ENCODE measurements at places on chromosomes 1 and 21. TPM values are rescaled to one million over a fixed set of nuclear protein-coding genes. Genes with fewer than 3 reads are reported as not detected.

COL8A2 gene
- total RNA-seq: 0.33 TPM

GLIS1 gene
- under 0.01 TPM for total RNA-seq

HSPB7 gene
- total RNA-seq: 0.42 TPM

STUM gene
- 0.14 TPM for total RNA-seq

HFM1 gene
- total RNA-seq: 2.8 TPM

ZNF683 gene
- not detected for total RNA-seq

THBS3 gene
- 6.9 TPM for total RNA-seq

WDR64 gene
- 0.70 TPM for total RNA-seq

SELE gene
- 0.09 TPM for total RNA-seq

DAB1 gene
- 1.7 TPM for total RNA-seq

DNA sequence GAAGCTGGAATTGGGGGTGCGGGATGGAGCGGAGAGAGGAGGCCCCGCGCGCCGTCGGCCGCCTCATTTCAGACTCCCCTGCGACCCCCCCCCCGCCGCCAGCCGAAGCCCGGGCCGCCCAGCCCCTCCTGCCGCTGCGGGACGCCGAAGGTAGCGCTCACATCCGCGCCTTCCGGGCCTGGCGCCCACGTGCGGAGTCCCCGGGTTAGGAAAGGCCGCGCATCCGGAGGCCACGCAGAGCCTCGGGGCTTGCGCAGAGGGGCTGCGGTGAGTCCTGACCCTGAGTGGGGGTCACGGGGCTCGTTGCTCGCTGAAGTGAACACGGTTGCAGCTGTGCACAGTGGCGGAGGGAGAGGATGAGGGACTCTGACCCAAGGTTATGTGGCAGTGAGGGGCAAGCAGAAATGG, 552 bp upstream of the ZNF496 start:
- peak; percentile 48 for DNase-seq
- no peaks in the 10 kb centered on the region for H3K27me3 ChIP-seq
- no peaks in the 10 kb centered on the region for H3K36me3 ChIP-seq
- H3K4me1 ChIP-seq: peaks cover 3% of the 10 kb centered on the region

DNA sequence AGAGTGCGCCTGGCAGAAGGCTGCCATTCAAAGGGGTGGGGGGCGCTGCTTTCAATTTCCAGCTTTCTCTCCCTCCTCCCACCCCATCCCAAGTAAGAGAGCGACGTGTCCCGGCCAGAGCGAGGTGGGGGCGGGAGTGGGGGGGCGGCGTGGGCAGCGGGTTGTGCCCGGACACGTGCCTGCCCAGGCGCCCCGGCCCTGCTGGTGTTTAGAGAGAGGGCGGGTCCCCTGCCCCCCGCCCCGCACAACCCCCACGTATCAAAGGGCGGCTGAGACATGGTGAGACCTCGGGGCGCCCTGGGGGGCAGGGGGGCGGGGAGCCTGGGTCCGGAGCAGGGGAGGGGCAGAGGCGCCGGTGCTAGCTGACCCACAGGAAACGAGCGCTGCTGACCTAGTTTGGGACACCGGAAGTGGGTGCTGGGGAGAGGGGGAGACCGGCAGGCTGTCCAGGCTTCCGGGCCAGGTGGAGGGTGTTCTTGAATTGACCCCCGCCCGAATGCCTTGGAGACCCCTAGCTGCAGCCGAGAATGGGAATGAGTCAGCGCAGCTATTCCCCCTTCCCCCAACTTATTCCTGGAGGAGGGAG, 1.3 kb downstream of the ZBTB7B start:
- H3K27me3 ChIP-seq: no peaks in the 10 kb centered on the region
- peak overlapping the region; percentile 91 for H3K4me3 ChIP-seq
- H3K27ac ChIP-seq: peak overlapping the region; percentile 99
- H3K4me1 ChIP-seq: peaks cover 55% of the 10 kb centered on the region
- no peak for DNase-seq

- H3K4me1 ChIP-seq: peaks cover 2% of the 10 kb centered on the region
- no peak overlapping the region for H3K4me3 ChIP-seq
- H3K27me3 ChIP-seq: no peaks in the 10 kb centered on the region
- DNase-seq: no peak
- H3K27ac ChIP-seq: peak overlapping the region; percentile 3
Measured at GRCh38 chr21:39029086-39029755, 154.0 kb downstream of the PSMG1 start.

DNA sequence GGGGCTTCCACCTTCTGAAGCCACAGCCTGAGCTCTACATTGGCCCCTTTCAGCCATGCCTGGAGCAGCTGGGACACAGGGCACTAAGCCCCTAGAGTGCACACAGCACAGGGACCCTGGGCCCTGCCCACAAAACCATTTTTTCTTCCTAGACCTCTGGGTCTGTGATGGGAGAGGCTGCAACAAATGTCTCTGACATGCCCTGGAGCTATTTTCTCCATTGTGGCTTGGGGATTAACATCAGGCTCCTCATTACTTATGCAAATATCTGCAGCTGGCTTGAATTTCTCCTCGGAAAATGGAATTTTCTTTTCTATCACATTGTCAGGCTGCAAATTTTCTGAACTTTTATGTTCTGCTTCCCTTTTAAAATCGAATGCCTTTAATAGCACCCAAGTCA, 795.7 kb downstream of the LTN1 start:
- no peak overlapping the region for H3K27ac ChIP-seq
- H3K27me3 ChIP-seq: no peaks in the 10 kb centered on the region
- no peak for DNase-seq
- no peak overlapping the region for H3K4me3 ChIP-seq
- no peaks in the 10 kb centered on the region for H3K4me1 ChIP-seq

DNA sequence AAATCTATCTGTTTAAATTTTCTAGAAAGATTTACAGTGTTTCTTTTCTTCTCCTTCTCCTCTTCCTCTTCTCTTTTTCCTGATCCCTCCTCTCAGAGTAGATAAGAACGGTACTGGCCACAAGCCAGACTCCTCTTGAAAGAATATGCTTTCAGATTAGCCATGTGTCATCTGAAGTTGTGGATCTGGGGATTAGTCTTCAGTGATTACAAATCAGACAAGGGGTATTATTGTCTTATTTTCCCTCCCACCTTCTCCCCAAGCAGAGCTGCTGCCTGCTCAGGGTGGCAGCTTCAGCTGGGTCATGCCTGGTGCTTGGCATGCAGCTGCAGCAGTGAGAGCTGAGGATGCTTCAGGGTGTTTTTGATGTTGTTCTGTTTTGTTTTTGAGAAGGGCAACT, 42.7 kb downstream of the SGIP1 start:
- no peak overlapping the region for H3K4me3 ChIP-seq
- DNase-seq: no peak
- H3K27me3 ChIP-seq: no peaks in the 10 kb centered on the region
- no peaks in the 10 kb centered on the region for H3K36me3 ChIP-seq

- no peaks in the 10 kb centered on the region for H3K27me3 ChIP-seq
- no peaks in the 10 kb centered on the region for H3K4me1 ChIP-seq
- DNase-seq: no peak
- H3K27ac ChIP-seq: no peak overlapping the region
Measured at GRCh38 chr21:17371450-17371849, 141.4 kb upstream of the CXADR start.

DNA sequence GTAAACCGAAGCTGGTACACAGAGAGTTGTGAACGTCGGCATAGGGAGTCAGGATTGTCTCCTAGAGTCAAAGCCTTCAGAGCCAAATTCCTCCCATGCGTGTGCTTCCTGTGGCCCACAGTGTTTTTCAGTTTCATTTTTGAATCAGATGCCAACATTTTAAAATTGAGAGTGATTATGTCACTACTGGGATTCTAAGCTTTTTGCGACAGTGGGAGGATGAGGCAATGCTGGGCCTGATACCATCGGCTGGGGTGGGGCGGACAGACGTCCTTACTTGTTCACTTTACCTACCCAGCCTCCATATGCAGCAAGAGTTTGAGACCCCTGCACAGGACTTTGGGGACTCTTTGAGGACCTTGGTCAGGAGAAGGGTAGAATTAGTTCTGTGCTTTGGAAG, 1.3 kb upstream of the KLHDC7A start:
- H3K27ac ChIP-seq: no peak overlapping the region
- no peaks in the 10 kb centered on the region for H3K36me3 ChIP-seq
- peaks cover 39% of the 10 kb centered on the region for H3K4me1 ChIP-seq
- DNase-seq: no peak

- no peaks in the 10 kb centered on the region for H3K36me3 ChIP-seq
- DNase-seq: no peak
- H3K4me3 ChIP-seq: no peak overlapping the region
- H3K27ac ChIP-seq: no peak overlapping the region
- H3K27me3 ChIP-seq: no peaks in the 10 kb centered on the region
Measured at GRCh38 chr1:233393926-233394680, 66.6 kb downstream of the MAP3K21 start.

DNA sequence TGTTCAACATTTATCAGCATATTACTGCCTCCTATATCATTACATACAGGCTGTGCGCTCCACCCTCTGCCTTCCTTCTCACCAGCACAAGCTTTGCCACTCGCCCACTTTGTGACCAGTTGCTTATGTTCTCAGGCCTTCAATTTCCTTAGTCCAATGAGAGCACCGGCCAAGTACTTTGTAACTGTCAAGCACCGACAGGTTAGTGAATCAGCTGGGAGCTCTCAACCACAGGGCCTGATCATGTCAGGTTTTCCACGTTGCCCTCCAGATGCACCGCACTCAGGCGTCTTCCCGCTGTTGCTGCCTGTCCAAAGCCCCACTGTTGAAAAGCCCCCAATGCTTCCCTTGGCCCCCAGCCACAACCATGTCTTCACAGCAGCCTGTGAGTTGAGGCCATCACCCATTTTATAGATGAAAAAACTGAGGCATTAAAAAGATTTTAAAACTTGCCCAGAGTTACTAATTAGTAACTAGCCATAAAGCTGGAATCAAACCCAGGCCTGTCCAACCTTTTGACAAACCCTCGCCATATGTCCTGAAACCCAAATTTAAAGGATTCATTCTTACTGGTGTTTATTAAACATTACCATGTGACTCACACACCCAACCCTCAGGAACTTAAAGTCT, 3.4 kb upstream of the KCNN3 start:
- H3K27me3 ChIP-seq: no peaks in the 10 kb centered on the region
- no peak overlapping the region for H3K4me3 ChIP-seq
- H3K27ac ChIP-seq: no peak overlapping the region
- H3K4me1 ChIP-seq: peaks cover 10% of the 10 kb centered on the region
- no peak for DNase-seq

DNA sequence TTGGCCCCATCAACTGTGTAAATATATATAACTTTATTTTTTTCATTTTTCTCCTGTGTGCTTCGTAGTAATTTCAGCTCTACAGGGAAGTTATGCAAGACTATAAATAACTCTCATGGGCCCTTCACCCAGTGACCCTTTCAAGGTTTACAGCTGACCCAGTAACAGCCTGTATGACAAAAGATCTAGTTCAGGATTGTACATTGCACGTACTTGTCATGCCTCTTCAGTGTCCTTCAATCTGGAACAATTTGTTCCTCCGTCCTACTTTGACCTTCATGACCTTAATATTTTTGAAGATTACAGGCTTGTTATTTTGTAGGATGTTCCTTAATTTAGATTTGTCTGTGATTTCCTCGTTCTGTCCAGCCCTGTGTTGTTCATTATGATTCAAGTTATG, 40.5 kb downstream of the BRINP2 start:
- H3K27ac ChIP-seq: no peak overlapping the region
- no peak overlapping the region for H3K4me3 ChIP-seq
- H3K4me1 ChIP-seq: peaks cover 7% of the 10 kb centered on the region
- no peaks in the 10 kb centered on the region for H3K36me3 ChIP-seq
- DNase-seq: no peak

DNA sequence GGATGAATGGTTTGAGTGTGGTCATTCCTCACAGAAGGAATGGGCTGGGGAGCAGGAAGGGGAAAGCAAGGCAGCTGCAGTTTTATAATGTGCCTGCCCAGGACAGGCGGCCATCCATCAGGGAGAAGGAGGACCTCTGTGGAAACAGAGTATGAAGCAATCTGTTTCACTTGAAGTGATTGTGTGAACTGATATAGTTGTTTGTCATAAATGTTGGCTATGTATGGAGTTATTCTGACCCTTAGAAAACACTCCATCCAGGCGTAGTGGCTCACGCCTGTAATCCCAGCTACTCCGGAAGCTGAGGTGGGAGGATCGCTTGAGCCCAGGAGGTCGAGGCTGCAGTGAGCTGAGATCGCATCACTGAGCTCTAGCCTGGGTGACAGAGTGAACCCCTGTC, 46.5 kb downstream of the NENF start:
- H3K4me1 ChIP-seq: no peaks in the 10 kb centered on the region
- H3K27me3 ChIP-seq: no peaks in the 10 kb centered on the region
- DNase-seq: no peak
- H3K4me3 ChIP-seq: no peak overlapping the region

DNA sequence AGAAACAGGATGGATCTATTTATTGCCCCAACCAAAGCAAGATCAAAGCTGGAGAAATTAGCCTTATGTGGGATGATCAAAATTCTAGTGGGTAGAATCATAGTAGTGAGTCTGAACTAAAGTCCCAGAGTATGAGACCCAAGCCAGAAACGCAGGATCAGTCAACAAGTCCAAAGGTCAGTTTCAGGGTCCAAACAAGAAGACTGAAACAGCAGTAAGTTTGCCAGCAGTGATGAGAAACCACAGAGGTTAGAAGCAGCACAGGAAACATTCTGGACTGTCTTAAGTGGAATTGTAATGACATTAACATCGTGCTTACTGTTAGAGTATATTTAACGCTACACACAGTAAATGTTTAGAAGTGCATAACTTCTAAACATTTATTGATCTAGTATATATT, 251.0 kb downstream of the LRRIQ3 start:
- H3K27ac ChIP-seq: no peak overlapping the region
- no peaks in the 10 kb centered on the region for H3K4me1 ChIP-seq
- no peaks in the 10 kb centered on the region for H3K27me3 ChIP-seq
- no peak overlapping the region for H3K4me3 ChIP-seq
- DNase-seq: no peak
- no peaks in the 10 kb centered on the region for H3K36me3 ChIP-seq

DNA sequence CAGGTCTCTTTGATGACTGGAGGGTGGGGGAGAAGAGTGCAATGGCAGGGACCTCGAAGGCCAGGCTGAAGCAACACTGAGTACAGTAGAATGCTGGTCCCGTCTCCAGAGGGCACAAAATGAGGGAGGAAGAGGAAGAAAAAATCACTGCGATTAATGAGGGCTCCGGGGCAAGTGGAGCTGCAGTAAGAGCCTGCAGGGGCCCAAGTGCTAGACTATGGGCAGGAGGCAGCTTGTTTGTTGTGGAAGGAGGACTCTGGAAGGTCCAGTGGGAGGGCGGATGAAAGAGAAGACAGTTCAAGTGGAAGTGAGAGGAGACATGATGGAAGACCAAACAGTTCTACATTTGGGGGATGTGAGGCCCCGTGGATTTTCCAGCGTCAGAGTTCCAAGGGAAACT, 17.4 kb downstream of the TMCC2 start:
- H3K27ac ChIP-seq: no peak overlapping the region
- no peak overlapping the region for H3K4me3 ChIP-seq
- no peak for DNase-seq

- DNase-seq: no peak
- no peak overlapping the region for H3K27ac ChIP-seq
- no peak overlapping the region for H3K4me3 ChIP-seq
- H3K36me3 ChIP-seq: no peaks in the 10 kb centered on the region
- H3K27me3 ChIP-seq: no peaks in the 10 kb centered on the region
Measured at GRCh38 chr1:200240656-200241055, 169.2 kb downstream of the ZNF281 start.

GRCh38 chr21:45595574-45596295, 47.8 kb upstream of the PCBP3 start:
- no peak overlapping the region for H3K4me3 ChIP-seq
- no peaks in the 10 kb centered on the region for H3K27me3 ChIP-seq
- H3K4me1 ChIP-seq: peaks cover 2% of the 10 kb centered on the region
- no peak overlapping the region for H3K27ac ChIP-seq
- H3K36me3 ChIP-seq: no peaks in the 10 kb centered on the region

Measured in liver (tissue), 10 donors.